Stimulated activated CD8-positive, alpha-beta memory T cell treated with anti-CD3 and anti-CD28 coated beads, Interleukin-15, amount 100 ng/mL, for 24 hours (primary cell): ENCODE measurements at places on chromosomes 2 and 18.

GRCh38 chr2:190123956-190124355, 61.4 kb upstream of the MSTN start:
- no peak for DNase-seq

GRCh38 chr2:231378026-231378722, 17.3 kb upstream of the B3GNT7 start:
- DNase-seq, result no peak

- DNase-seq, result no peak
Measured at GRCh38 chr2:233287871-233288270, 19.7 kb upstream of the SAG start.

- DNase-seq, result no peak
Measured at GRCh38 chr2:200922439-200922838, 33.3 kb downstream of the NIF3L1 start.

DNA sequence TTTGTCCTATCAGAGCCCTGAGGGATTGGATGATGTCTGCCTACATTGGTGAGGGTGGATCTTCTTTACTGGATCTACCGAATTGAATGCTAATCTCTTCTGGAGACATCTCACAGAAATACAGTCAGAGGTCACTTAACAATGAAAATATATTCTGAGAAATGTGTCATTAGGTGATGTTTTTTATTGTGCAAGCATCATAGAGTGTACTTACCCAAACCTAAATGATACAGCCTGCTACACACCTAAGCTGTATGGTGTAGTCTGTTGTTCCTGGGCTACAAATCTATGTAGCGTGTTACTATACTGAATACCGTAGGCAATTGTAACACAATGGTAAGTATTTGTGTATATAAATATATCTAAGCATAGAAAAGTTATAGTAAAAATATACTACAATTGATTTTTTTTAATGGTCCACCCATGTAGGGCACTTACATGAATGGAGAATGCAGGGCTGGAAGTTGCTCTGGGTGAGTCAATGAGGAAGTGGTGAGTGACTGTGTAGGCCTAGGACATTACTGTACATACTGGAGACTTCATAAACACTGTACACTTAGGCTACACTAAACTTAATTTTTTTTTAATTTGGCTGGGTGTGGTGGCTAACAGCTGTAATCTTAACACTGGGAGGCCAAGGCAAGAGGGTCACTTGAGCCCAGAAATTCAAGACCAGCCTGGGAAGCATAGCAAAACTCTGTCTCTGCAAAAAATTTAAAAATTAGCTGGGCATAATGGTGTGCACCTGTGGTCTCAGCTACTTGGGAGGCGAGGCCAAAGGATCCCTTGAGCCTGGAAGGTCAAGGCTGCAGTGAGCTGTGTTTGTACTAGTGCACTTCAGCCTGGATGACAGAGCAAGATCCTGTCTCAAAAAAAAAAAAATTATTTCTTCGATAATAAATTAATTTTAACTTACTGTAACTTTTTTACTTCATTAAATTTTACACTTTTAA, 226.3 kb upstream of the UBE2E3 start:
- DNase-seq, result no peak

DNA sequence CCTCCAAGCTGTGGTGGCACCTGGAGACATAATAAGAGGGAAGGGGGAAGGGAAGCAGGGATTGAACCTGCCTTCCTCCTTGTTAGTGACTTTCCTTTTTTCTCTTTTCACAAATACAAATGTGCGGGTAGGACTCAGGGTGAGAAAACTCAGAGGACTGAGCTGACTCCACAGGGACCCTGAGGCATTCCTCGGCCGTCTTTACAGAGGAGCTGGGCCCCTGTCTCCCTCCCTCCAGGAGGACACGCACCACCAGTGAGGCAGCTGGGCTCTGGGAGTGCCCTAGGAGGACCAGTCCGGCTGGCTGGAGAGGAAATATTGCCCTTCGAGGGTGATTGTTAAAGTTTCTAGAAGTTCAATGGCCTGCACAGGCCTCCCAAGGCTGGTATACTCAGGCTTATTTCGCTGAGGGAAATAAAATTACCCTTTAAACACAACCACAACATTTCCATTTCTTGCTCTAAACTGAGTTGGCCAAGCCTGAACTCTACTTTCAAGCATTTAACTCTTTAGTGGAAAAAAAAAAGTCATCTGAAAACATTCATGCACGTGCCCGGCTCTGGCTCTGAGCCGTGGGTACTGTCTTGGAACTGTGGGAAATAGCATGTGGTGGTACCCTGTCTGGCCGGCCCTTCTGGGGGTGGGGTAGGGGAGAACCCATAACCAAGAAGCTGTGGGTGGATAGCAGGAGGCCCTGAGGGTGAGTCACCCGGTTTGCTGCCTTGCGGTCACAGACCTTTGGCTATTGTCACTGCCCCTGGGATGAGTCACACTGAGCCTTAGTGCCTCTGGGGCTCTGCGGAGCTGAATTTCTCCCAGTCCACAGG, 116.0 kb downstream of the COPS8 start:
- no peak for DNase-seq

GRCh38 chr18:75097491-75098225, 111.3 kb downstream of the PTGR3 start:
- DNase-seq, result no peak

- no peak for DNase-seq
Measured at GRCh38 chr2:187125318-187125717, 276.3 kb upstream of the ZSWIM2 start.
